Umbilical cord (tissue), 2 donors: ENCODE measurements at places on chromosomes 2 and 18. TPM values are rescaled to one million over a fixed set of nuclear protein-coding genes. Genes with fewer than 3 reads are reported as not detected.

DNA sequence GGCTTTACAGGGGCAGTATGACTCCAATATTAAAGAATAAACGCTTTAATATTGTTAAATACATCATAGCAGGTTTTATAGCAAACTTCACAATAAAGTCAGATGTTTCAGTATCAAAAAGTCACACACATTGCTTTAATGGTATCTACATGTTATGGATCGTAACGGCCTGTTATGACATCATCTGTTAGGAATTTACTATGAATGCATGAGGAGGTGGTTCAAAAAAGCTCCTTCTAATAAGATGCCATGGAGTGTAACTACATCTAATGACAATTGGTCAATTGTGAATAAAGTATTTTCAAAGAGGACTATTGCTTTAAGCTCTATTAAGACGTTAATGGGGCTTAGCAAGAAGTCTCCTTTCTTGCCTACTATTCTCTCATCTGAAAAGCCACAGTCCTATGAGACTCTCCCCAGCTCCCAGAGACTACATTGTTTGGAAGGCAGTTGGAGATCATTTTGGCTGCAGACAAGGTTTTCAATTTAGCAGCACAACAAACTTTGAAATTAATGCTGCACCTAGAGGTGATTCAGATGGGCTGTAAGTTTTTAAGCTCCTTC is 300.7 kb upstream of the MEIS1 start:
- peak; percentile 19 for DNase-seq

FEZ2 gene
- total RNA-seq, result 63.3 TPM

DNA sequence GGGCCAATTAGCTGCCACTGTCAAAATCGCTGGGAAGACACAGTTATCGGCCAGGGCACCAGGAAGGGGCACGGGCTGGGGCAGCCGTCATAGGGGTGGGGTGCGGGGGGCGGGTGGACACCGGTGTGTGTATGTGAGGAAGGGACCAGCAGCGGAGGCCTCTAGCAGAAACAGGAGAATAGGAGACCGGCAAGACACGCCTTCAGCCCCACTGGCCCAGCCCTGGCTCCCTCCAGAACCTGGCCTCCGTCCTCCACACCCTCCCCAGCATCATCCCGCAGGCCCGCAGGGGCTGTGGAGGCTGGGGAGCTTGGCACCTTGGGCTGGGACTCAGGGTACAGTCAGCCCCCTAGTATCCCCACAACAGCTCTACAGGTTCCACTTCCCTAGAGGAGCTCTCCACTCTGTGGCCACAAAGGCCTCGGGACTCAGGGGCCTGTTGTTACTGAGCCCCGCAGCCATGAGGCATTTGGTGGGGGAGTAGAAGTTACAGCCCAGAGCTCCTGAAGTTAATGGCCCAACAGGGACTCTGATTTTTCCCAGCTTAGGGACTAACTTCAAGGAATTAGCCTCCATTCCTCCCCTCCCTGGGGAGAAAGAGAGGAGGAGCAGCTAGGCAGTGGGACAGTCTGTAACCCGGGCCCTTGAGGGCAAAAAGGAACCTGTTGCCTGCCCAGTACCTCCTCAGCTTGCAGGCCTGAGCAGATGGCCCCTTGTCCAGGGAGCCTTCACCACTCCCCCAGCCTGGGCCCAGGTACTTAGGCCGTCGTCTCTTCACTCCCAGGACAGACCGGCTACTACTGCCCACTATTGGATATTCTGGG is 19.9 kb downstream of the SH2D6 start:
- no peak for DNase-seq

- DNase-seq, result no peak
Observed at GRCh38 chr18:57649556-57650500, 28.2 kb upstream of the NARS1 start.

- DNase-seq, result no peak
Observed at GRCh38 chr18:68241881-68242280, 473.0 kb downstream of the TMX3 start.

SNORC gene
- 0.24 TPM for total RNA-seq

GRCh38 chr18:32937597-32937996 is 164.8 kb upstream of the KLHL14 start:
- DNase-seq, result no peak

APLF gene
- total RNA-seq, result 13.5 TPM

GRCh38 chr2:123362671-123363440 is 662.2 kb upstream of the CNTNAP5 start:
- DNase-seq, result no peak

- DNase-seq, result no peak
Observed at GRCh38 chr2:173279527-173279868, 75.2 kb upstream of the CDCA7 start.

DNA sequence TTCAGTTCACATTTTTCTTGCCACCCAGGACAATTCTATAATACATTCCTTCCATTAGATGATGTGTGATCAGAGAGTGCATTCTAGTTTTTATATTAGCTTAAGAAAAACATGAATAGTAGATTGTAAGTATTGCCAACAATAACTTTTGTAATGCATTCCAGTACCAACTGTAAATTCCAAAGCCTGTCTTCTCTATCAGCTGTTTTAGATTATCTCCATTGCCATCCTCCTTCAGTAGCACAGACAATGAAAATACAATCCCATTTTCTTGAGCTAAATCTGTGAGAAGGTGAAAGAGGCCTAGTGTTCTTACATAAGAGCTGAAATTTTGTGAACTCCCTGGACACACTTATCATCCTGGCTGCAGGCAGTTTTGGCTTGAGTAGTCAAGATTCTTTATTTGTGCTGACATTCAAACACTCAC is 103.9 kb downstream of the CCBE1 start:
- DNase-seq, result no peak

DNA sequence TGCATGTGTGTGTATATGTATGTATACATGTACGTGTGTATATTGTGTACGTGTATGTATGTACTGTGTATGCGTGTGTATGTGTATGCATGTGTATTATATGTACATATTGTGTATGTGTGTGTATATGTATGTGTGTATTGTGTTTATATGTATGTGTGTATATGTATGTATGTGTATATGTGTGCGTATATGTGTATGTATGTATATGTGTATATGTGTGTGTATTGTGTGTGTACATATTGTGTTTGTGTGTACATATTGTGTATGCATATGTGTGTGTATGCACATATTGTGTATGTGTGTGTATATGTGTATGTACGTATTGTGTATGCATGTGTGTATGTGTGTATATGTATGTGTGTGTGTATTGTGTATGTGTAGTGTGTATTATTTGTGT is 15.6 kb upstream of the NEU4 start:
- DNase-seq, result no peak

GRCh38 chr2:168671932-168672331 is 130.5 kb upstream of the NOSTRIN start:
- no peak for DNase-seq

DNA sequence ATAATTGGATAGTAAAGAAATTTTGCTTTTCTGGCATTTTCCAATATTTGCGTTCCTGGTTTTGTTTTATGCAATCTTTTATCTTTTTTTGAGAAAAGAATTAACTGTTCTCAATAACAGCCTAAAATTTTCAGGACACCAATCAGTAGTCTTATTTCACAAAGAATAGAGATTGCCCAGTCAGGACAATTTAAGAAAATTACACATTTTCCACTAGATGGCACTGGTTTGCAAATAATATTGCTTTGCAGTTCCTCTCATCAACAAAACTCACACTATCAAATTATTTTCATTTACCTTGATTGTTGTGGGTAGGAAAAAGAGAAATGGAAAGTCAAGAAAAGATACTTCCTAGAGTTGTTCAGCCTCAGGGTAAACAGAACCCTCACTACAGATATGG is 2.4 kb upstream of the RBM45 start:
- peak; percentile 44 for DNase-seq

GRCh38 chr2:220259662-220260061 is 632.2 kb downstream of the SLC4A3 start:
- no peak for DNase-seq

GRCh38 chr2:43060390-43061016 is 165.9 kb downstream of the ZFP36L2 start:
- DNase-seq, result no peak
